ENCODE measurements at places on chromosomes 2 and 18.

DNA sequence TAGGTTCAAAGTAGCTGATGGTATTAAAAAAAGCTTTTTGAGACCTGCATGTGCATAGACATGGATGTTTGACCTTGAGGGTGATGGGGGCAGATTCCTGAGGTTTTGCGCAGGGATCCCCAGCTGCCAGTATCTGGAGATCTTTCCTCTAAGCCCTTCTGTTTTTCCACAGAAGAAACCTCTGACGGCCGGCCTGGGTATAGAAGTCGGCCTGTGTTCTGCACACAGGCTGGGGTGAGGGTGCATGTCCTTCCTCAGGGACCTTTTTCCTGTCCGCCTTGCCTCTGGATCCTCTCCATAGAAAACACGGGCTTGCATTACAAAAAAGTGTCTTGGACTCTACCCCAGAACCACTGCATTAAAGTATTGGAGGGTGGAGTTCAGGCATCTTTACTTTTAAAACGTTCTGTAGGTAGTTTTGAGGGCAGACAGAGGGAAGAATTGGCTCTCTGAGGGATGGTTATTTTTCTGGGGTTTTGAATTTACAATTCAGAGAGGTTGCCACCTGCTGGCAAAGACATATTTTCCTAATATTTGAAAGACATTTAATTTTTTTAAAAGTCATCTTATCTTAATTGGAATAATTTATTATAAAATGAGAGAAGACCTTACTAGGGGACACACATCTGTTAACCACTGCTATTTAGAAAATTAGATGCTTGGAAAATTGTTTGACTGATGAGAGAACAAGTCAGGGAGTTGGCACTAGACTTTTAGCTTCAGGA, 350.6 kb downstream of the DCDC2C start:
- no peak for DNase-seq

- no peak for DNase-seq
These were observed 931.9 kb downstream of the DCDC2C start for GRCh38 chr2:4635289-4635688.

DNA sequence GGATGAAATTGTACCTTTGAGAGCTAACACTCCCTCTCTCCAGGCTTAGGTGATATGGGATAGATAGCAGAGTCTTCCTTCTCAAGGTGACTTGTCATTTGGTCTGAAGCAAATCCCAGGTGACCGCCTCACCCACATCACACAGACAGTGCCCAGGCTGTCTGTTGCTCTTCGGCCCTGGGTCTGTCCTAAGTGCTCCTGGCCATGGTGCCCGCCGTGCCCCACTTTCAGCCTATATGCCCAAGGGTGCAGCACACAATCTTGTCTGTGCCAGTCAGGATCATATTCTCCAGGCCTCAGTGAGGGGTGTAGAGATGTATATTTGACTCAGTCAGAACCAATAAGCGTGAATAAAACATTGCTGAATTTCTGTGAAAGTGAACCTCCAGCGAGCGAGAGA, 326.8 kb downstream of the DYSF start:
- no peak for DNase-seq

DNA sequence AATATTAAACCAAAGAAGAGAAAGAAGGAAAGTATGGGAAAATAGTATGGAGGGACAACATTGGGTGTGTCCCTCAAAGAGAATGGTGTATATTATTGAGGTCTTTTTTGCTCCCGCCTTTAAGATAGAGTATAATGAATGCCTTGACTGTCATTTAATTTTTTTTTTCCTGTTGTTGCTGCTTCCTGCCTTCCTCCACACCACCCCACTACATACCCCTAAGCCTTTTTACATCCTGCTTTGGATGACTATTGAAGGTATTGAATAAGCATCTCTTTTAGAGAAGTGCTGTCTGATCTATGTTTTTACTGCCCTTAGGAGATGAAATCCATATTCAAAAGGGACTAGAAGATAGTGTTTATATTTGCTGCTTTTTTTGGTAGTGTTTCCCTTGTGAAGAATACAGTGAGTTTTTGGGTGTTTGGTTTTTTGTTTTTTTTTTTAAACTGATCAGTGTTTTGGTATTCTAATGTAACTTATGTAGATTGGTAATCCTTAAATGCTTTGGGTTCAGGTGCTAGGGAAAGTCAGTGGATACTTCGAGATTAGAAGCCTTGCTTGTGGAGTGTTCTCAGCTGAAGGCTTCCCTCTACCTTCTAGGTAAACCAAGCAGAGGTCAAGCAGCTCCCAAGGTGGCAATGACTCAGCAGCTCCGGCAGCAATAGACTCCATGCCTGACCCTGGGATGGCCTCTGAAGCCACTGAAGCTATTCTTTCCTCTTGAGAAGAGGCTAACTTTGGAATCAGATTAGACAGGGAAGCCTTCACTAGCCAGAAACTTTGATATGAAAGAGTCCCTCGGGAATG, 5.0 kb downstream of the FZD7 start:
- no peak for DNase-seq

DNA sequence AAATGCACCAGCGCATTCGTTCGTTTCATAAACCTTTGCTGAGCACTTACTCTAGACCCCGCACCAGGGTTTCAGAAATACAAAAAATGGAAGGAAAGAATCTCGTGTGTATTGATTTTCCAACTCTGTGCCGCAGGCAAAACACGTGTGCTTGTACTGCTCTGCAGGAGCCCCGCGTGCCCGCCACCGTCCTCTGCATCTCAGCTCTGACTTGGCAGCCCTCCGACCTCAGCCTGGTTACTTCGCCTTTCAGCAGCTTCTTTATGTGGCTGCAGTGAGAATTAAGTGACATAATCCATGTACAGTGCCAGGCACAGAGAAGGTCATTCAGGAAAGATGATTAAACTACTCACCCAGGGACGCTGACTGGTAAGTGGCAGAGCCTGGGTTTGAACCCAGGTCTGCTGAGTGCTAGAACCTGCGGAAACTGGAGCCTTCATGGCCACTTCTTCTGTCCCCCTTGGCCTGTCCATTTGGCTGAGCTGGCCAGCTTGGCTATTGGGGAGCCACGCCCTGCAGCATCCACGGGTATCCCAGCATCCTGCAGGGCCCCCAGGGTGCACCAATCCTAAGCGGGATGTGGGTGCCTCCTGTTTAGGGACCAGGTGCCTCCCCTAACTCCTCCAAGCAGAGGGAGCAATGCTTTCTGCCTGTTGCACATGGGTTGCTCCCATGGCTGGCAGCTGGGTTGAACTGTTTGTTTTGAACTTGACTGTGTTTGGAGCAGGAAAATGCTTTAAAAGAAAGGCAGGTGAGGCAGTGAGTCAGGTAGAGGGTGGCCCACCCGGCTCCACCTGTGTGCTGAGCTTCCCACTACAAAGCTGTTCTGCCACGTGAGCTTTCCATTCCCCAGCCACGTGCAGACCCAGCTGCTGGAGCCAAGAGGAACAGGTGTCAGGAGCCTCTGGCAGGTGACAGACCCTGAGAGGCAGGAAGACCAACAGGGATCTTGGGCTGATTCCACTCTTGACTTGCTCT, 34.3 kb downstream of the INHBB start:
- DNase-seq, result no peak

DNA sequence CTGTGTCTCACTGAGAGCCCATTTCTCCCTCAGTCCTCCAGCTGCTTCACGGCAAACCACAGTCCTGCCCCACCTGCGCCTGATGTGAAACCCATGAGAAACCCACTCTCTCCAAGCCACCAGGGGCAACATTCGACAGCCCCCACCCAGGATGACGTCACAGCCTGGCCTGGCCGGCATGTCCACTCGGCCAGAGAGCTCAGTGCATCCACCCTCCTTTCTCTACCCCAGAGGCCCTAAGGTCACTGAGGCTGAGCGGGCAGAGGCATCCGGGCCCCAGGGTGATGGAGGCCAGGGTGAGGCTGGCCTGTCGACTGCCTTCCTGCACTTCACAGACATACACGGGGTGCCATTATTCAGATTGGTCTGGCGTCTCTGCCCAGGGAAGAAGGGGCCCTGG, 402.7 kb upstream of the MYT1L start:
- no peak for DNase-seq

DNA sequence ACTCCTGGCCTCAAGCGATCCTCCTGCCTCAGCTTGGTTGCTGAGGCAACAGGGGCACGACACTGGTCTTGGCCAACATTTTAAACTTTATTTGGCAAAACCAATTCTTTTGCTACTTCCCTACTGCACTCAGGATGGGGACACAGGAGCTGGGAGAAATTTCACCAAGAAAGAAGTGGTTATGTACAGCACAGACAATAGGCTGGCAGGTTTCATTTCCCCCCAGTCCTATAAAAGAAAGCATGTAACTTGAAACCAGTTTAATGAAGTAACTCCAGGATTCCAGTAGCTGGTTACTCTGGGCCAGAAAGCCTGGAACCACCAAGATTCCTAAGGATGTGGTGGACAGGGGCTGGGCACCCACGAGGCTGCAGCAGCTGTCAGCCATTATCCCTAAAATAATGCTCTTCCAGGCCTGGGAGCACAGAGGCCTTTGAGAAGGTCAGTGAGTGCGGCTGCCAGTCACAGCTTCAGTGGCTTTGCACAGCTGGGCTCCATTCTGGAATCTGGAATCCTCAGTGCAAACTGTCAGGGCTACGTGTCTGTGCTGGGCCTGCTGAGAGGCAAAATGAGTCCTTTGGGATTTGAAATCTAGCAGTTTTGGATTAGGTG, 142.3 kb upstream of the ITGA6 start:
- no peak for DNase-seq

- DNase-seq, result no peak
These were observed 69.1 kb downstream of the PHLPP1 start for GRCh38 chr18:62784338-62784965.

DNA sequence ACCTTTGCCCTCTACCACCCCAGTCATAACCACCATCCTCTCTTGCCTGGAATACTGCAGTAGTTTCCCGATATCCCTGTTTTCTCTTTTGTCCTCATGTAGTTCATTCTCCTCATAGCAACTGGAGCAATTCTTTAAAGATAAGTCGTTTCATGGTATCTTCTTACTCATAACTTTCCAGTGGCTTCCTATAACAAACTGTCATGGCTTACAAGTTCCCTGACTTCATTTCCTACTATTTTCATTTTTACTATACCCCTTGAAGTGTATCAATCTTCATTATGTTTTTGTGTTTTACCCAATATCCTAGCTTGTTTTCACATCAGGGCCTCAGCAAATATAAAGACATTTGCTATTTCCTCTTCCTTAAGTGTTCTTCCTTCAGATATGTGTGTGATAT, 83.7 kb upstream of the PROKR1 start:
- no peak for DNase-seq

- DNase-seq, result no peak
These were observed 118.2 kb downstream of the ZNF516 start for GRCh38 chr18:76376668-76377358.

GRCh38 chr18:59787998-59788790, 91.0 kb upstream of the CCBE1 start:
- DNase-seq, result no peak

GRCh38 chr2:159106109-159106508, 137.7 kb downstream of the TANC1 start:
- no peak for DNase-seq

DNA sequence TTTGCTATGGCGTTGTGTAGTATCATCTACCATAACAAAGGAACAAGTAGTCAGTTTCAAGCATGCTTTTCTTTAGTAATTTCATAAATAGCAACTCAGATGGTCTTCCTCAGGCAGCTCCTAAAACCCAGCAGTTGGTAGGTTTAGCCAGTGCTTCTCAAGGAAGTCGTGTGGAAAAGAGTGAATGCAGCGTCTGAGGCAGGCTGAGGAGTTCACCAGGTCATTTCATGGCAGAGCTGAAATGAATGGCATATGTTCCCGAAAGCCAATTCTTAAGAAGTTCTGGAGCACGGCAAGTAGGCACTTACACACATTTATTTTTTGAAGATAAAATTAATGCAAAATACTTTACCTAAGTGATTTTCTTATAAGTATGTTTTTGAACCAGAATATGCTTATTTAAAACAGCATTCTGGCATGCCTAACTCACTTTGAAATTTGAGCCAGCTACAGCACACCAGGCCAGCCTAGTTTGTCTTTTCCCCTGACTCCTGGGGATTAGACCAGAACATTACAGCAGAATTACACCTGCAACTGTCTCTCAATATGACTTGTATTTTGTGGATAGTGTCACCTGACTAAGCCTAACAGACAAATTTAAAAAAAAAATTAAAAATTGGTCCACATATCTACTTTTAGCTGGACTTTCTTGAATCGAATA, 62.2 kb downstream of the OSBPL6 start:
- DNase-seq, result no peak

GRCh38 chr2:11872948-11873269, 126.5 kb downstream of the LPIN1 start:
- DNase-seq, result no peak

- DNase-seq, result no peak
These were observed 95.5 kb upstream of the ATP8B1 start for GRCh38 chr18:57898506-57899124.

DNA sequence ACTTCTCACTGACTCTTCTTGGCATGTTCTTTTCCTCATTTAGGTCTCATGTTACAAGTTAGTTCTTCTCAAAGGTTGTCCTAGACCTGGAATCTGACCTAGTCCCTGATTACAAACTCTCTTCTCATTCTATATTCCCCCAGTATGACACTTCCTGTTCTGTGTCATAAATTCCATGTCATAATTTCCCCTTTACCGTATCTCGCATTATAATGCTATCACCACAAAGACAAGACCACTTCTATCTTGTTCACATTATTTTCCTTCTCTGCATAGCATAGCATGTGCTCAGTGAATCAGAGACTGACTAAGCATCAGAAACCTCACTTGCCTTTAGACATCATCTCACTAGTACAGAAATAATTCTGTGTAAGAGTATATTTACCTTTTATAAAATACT, 63.6 kb upstream of the CAVIN2 start:
- DNase-seq, result no peak

DNA sequence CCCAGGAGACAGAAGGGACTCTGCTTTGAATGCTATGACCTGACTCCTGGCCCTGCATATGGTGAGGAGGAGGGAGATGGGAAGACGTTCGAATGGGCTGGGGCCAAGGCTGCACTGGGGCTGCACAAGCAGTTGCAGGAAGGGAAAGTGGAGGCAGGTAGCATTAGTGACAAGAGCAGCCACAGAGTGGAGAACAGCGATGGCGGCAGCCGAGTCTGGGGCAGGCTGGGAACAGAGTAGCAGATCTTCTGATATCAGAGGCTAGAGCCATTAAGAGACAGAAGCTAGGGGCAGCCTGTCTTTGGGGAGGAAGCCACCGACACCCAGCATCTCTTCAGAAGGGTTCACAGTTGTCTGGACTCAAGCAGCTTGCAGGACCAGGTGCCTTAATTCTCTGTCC, 50.1 kb downstream of the ST3GAL5 start:
- no peak for DNase-seq

- DNase-seq, result no peak
These were observed 133.1 kb downstream of the MREG start for GRCh38 chr2:215879977-215880940.

GRCh38 chr2:218282173-218282991, 9.9 kb downstream of the TMBIM1 start:
- DNase-seq, result no peak

GRCh38 chr18:58216071-58216481, 172.1 kb downstream of the NEDD4L start:
- no peak for DNase-seq

DNA sequence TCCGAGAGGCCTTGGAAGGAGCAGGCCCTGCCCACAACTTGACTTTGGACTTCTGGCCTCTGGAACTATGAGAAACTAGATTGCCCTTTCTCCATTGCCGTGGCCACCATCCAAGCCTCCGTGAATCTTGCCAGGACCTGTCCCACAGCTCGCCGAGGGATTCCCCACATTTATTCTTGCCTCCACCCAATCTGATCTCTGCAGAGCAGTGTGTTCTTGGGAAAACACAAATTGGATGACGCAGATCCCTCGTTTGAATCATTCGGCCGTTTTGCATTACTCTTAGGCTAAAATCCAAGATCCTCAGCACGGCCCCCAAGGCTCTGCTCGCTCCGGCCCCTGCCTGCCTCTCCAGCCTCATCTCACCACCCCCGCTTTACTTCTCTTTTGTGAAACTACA, 364.2 kb downstream of the ZNF516 start:
- DNase-seq, result no peak

- DNase-seq, result no peak
These were observed 50.2 kb upstream of the GALNT3 start for GRCh38 chr2:165844216-165844615.
